ENCODE measurements at places on chromosomes 7 and 10.

DNA sequence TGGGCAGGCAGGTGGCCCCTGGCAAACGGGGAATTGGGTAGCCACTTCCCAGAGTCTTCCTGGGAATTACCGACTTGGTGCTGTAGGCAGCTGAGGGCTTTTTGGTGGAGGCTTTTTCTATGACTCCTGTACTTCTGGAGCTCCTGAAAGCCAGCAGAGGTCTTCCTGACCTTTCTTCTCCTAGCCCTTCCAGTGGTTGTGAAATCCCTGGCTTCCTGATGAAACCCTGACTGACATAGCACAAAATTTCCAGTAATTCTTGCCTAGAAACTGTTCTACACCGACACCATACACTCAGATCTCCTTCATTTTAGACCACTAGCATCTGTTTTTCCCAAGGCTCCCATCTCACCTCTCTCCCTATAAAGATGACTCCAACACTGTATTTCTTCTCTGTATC lies 120.2 kb downstream of the STRA8 start:
- no peak for DNase-seq

- DNase-seq: no peak
These were observed 54.9 kb upstream of the ABCB5 start for GRCh38 chr7:20560325-20561180.

DNA sequence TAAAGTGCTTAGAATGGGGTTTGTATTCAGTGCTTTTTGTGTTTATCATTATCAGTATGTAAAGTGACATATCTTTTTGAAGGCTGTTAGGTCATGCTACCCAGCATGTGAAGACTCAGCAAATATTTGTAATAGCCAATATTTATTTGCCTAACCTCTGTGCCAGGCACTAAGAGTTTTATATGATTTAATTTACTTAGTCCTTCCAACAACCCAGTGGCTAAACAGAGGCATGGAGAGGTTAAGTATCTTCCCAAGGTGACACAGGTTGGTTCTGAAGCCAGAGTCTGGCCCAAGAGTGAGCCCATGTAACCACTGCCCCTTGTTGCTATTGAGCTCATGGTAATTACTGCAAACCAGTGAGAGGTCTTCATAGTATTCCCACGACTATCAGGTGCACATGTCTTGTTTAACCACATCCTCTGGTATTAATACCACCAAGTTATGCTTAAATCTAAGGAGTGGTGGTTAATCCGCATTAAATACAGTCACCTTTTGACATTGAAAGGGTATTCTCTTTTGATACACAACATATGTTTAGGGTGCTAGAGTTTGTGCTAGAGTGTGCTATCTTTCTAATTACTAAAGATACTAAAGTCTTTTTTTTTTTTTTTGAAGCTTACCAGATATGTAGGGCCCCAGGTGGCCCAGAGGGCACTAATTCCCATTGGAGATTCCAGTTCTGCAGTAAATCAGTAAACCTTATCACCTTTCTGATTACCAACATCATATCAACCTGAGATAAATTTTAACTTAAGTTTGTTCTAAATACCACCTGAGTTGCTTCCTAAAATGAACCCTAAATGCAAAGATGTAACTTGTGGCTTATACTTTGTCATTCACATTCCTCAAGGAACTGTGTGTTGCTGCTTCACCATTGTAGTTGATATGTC lies 2.9 kb downstream of the ADD3 start:
- DNase-seq: no peak

- no peak for DNase-seq
These were observed 20.1 kb upstream of the TLX1 start for GRCh38 chr10:101110856-101111523.

DNA sequence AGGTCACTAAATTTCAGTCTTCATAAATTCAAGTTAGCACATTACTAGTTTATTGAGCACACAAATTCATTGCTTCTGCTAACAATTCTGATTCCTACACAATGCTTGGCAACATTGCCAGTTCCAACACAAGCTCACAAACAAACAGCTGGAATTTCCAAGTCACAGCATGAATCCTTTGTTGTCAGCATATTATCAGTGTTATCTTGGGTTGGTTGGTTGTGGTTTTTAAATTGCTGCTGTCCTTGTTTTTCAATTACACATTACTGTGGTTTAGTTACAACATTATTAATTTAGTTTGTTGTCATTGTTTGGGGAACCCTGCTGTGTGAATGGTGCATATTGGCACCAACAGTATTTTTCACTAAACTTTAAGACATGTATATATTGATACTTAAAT lies 86.0 kb upstream of the ARID5B start:
- no peak for DNase-seq

- no peak for DNase-seq
These were observed 3.6 kb downstream of the VOPP1 start for GRCh38 chr7:55568613-55569268.

DNA sequence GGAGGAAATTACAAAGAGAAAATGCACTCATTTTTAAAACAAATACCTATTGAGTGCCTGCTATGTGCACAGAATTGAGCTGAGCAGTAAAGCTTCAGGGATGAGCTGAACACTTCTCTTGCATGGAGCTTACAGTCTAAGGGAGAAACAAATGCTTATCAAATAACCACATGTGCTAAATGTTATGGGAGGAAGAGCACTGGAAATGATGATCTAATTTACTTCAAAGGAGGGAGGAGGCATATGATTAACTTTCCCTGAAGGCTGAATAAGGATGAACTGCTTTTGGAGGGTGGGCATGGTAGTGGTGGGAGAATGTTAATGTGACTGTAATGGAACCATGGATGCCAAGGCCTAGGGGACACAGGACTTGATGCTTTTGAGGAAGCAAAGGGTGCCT lies 168.2 kb downstream of the POU6F2 start:
- no peak for DNase-seq

- DNase-seq: peak; percentile 58
These were observed 22.7 kb downstream of the CISD1 start for GRCh38 chr10:58291538-58292174.

DNA sequence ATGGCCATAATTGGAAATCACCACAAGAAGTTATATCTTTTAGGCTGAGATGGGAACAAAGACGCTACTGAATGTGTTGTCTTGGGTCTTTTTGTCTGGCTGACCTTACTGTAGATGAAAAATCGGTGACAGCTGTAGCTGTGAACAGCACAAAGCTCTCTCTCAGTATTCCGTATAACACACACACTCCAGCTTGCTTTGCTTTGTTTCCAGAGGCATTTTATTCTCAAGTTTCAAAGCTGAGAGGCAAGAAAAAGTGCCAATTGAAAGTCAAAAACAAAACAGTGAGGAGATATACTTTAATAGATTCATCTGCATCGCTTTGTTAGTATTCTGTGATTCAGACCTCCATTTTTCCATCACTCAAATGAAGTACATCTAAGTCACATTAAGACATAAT lies 39.6 kb upstream of the CABCOCO1 start:
- DNase-seq: no peak

- DNase-seq: no peak
These were observed 284.6 kb downstream of the KLF6 start for GRCh38 chr10:3500408-3500856.

GRCh38 chr7:52715701-52716100 lies 319.7 kb upstream of the POM121L12 start:
- no peak for DNase-seq

DNA sequence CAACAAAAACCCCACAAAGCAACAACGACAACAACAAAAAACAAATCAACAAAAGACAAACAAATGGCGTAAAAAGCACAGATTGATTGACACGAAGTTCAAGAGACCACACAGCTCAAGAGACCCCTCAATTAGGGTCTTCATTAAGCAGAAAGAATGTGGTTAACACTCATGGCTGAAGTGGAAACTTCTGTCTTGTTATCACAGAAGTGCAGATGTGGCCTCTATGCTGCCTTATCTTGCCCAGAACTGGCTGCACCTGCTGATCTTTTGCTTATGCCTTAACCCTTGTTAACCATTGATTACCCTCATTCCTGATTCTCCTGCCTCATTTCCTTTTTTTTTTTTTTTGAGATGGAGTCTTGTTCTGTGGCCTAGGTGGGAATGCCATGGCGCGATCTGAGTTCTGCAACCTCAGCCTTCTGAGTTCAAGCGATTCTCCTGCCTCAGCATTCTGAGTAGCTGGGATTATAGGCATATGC lies 3.5 kb upstream of the DAGLB start:
- no peak for DNase-seq

DNA sequence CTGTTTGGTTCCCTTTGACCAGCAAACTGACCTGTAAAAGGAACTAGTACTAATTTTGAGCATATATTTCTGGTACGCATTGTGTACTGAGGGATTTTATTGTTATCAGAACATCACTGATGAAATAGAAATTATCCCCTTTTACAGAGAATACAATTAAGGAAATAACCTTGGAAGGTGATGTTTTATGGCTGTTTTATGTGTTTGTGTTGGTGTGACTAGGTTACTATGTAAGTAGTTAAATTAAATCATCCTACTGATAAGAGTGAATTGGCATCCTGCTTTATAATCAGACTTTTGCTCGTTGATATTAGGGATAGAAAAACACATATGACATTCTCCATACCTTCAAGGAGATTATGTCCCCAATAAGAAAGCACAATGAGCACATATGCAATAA lies 596.6 kb downstream of the SORCS3 start:
- DNase-seq: no peak

GRCh38 chr10:1424648-1425047 lies 312.7 kb downstream of the ADARB2 start:
- DNase-seq: no peak

DNA sequence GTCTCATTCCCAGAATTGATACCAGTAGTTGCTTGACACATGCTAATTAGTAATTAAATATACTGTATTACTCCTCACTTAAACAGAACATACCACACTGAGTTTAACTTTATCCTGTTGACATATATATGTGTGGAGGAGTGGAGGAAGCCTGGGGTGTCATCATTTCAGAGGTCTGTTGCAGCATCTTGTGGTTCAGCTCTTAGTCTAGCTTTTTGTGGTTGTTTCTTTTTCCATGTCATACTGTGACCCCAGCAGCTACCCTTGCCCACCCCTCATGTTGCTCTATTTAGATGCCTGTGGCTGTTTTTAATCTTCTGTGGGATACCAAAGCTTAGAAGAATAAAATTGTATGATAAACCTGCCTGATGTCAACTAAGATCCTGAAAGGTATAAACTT lies 875.4 kb downstream of the LRMDA start:
- DNase-seq: no peak

GRCh38 chr7:5697754-5698424 lies 83.6 kb downstream of the RNF216 start:
- no peak for DNase-seq

DNA sequence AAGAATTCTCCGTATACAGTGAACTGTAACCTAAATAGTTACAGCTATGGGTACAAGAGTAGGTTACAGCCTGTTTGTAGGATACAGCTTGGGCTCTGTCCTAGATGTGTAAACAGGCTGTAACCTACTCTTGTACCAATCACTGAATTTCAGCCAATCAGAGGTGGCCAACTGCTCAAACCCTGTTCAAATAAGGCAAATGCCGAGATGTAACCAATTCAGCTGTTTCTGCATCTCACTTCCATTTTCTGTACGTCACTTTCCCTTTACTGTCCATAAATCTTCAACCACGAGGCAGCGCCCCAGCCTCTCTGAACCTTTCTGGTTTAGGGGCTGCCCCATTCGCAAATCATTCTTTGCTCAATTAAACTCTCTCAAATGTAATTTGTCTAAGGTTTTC lies 8.3 kb upstream of the MMP21 start:
- no peak for DNase-seq

DNA sequence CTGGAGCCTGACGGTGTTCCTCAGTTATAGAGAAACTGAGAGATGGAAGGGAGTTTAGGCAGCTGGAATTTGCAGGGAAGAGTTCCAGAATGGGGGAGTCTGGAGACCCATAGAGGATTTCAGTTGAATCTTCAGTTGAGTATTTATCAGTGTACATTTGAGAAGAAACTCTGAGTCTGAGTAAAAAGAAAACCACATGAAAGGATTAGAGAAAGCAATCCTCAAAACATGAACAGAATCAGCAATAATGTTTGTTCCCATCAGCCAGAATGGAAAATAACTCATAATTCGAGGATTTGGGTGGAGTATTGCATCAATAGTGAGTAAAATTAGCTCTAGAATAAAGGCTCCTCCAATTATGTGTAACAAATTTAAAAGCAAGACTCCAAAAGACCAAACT lies 130.0 kb upstream of the AHR start:
- DNase-seq: no peak

DNA sequence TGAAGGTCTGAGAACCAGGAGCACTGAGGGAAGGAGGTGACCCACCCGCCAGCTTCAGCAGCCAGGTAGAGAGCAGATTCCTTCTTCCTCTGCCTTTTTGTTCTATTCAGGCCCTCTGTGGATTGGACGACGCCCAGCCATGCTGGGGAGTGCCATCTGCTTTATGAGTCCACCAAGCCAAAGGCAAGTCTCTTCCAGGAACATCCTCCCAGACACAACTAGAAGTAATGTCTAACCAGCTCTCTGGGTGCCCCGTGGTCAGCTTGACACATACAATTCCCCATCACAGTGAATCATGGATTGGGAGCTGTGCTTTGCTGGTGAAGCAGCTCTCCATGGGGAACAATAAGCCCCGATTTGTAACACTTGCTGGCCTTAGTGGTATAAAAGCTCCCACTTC lies 125.2 kb downstream of the CCDC3 start:
- no peak for DNase-seq

DNA sequence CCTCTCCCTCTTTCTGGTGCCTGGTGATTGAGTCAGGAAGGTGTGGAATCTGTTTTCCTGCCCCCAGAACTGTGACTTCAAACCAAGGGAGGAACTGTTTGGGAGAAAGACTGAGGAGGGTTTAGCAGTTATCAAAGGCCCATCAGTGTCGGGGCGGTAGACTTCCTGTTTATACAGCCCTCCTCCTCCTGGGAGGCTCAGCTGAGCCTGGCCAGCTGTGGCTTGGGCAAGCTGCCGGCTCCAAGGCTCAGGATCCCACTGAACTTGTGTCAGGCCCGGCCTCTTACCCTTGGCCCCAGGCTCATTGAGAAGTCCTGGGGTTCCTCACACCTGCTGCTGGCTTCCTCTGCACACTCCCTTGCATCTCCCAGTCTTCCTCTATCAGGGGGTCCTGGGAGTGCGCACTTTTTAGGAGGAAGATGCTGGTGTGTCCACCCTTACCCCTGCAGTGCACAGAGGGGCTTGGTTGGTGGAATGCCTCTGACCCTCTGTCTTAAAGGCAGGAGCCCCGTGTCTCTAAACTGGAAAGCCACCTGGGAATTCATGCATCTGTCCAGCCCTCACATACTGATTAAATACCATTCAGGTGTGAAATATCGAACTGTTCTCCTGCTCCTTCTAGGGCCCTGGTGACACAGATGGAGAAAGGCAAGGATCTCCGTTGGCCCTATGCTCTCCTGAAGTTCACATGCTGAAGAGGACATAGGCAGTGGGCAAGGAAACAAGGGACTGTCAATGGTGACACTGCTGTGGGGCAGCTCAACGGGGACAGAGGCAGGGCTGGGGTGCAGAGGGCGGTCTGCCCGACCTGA lies 32.4 kb downstream of the CXCL12 start:
- no peak for DNase-seq

- DNase-seq: no peak
These were observed 43.6 kb downstream of the CTBP2 start for GRCh38 chr10:125116652-125117310.

DNA sequence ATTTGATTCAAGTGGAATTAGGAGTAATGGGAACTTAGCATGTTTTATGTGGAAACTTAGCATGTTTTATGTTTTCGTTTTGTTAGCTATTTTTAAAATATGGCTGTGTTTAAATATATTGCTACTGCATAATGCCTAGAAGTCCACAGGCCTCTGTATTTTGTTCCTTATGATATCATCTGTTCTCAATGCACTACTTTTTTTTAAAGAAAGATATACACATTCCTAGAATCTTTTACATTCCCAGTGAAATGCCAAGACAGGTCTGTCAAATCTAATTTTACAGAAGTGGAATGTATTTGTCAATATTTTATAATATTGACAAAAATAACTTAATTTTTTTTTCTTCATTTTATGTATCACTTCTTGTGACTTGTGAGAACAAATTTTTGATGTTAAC lies 51.6 kb downstream of the ST7 start:
- no peak for DNase-seq
